Mesothelial cell of epicardium (in vitro differentiated cells): ENCODE measurements at places on chromosomes 6 and 20. TPM values are rescaled to one million over a fixed set of nuclear protein-coding genes. Genes with fewer than 3 reads are reported as not detected.

DNA sequence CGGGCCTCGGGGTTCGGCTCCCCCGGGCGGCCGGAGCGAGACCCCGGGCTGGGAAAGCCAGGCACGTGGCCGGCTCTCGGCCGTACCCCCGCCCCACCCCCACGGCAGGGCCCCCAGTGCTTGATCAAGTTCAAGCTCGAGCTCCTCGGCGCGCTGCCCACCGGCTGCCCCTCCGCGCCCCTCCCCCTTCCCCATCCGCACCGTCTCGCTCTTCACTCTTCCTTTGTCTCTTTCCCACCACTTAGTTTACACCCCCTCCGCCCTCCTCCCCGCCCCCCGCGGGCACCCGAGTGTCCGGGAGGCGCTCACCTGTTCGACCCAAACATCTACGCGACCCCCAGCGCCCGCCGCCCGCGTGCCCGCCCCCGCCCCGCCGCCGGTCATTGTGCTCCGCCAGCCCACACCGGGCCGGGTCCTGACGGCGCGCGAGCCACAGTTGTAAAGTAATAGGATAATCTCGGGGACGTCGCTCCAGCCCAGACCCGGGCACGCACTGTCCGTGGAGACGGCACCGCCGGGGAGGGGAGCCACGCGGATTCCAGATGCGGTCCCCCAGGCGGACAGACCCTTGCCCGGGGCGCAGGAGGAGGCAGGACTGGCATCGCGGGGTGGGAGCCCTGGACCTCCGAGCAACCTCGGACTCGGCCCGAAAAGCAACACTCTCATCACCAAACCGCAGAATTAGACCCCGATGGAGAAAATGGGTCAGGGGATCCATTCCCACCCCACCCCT lies 100.7 kb downstream of the NOL4L start:
- DNase-seq: peak; percentile 71

DNA sequence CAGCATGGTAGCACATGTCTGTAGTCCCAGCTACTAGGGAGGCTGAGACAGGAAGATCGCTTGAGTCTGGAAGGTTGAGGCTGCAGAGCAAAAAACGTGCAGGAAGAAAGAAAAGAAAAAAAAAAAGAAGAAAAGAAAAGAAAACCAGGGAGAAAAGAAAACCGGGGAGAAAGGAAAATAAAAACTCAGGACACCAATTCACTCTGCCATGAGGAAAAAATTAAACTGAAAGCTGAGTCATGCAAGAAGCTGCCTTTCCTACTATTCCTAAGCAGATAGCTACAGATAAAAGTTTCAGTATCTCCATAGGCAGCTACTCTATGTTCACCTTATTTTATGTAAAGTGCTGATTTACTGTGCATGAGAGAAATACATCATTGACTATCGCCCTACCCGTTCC lies 10.5 kb downstream of the PTGIS start:
- DNase-seq: no peak

- no peak for DNase-seq
Measured at GRCh38 chr6:136956590-136957544, 34.8 kb downstream of the SLC35D3 start.

- DNase-seq: no peak
Measured at GRCh38 chr20:62404761-62405107, 2.4 kb downstream of the CABLES2 start.

- no peak for DNase-seq
Measured at GRCh38 chr6:5095236-5095635, 10.1 kb downstream of the PPP1R3G start.

- DNase-seq: no peak
Measured at GRCh38 chr6:135583256-135583761, 85.8 kb upstream of the AHI1 start.

ZNF133 gene
- 23.7 to 25.4 TPM (median 24.3 TPM) in 3 replicates for total RNA-seq

GRCh38 chr6:51569594-51569993 lies 517.8 kb downstream of the PKHD1 start:
- DNase-seq: no peak

DNA sequence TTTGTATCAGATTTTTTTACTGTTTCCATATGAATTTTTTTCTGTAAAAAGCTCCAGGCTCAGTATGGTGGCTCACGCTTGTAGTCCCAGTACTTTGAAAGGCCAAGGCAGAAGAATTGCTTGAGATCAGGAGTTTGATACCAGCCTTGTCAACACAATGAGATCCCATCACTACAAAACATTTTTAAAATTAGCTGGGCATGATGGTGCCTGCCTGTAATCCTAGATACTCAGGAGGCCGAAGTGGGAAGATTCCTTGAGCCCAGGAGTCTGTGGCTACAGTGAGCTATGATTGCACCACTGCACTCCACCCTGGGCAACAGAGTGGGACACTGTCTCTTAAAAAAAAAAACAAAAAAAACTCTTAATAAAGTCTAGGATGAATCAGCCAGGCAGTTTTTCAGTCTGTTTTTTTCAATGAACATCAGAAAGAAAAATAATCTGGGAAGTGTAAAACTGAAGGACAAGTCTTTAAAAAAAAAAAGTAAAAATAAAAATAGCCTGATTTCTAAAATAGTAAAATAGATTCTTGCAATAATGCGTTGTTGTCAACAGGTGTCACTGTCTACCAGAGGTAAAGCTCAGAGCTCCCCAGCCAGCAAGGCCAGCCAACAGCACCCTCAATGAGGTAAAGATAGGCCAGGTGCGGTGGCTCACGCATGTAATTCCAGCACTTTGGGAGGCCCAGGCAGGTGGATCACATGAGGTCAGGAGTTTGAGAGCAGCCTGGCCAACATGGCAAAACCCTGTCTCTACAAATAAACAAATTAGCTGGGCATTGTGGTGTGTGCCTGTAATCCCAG lies 9.3 kb upstream of the ATG5 start:
- DNase-seq: no peak

MATN4 gene
- total RNA-seq: 0.11 TPM in 1 of 3 replicates, not detected in the others

ELOVL2 gene
- 1.6 to 1.8 TPM (median 1.6 TPM) in 3 replicates for total RNA-seq

HSPA12B gene
- total RNA-seq: 11.5 to 13.0 TPM (median 12.0 TPM) in 3 replicates

ENPP5 gene
- total RNA-seq: 7.4 to 8.7 TPM (median 7.7 TPM) in 3 replicates
